ENCODE measurements at places on chromosomes 13 and 19.
A peak's percentile ranks its signal among the peaks of the same experiment; 100 is the strongest.

DNA sequence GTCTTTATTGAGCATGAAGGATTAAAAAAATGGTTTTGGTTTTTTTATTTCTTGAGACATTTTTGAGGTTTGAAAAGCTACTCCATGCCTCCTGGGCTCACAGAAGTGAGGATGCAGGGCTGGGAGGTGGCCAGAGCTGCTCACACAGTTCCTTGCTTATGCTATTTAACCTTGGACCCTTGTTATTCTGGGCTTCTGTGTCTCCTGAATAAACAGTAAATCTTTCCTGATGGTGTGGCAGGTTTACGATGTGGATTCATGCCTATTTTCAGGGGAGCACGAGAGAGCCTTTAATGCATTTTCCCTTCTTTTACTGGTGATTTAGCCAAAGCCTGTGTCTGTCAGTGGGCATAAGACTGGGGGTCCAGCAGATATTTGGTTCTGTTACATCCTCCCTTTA is 34.3 kb upstream of the PCDH8 start:
- no peak for DNase-seq

DNA sequence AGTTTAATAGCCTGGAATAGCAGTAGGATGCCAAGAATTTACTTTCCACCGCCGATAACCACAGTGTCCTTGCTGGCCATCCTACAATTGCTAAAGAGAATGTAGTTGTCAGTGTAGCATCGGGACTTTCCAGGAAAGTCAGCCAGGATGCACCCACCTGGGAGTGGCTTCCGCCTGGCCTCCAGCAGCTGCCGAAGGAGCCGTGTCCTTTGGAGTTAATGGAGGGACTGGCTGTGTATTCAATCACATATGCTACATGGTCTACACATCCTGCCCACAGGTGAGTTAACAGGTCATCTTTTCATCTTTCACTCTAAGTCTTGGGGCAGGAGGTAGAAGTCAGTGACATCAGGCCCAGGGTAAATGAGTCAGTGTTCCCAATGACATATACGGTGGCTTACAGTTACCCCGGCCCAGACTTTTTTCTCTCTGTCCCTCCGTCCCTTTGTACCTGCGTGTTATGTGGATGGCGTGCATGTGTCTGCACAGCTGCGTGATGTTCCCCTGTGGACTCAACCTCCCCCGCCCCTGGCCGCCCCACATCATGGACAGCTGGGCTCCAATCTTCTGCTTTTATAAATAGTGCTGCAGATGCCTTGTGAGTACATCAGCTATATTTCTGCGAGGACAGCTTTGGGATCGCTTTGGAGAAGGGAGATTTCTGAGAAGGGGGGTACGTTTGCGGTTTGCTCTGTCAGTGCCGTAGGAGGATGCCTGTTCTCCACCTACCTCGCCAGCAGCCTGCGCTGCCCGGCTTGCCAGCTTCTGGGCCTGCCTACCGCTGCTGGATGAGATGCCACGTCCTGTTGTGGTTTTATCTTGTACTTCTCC is 63.1 kb downstream of the ATP11A start:
- DNase-seq = peak; percentile 39

DNA sequence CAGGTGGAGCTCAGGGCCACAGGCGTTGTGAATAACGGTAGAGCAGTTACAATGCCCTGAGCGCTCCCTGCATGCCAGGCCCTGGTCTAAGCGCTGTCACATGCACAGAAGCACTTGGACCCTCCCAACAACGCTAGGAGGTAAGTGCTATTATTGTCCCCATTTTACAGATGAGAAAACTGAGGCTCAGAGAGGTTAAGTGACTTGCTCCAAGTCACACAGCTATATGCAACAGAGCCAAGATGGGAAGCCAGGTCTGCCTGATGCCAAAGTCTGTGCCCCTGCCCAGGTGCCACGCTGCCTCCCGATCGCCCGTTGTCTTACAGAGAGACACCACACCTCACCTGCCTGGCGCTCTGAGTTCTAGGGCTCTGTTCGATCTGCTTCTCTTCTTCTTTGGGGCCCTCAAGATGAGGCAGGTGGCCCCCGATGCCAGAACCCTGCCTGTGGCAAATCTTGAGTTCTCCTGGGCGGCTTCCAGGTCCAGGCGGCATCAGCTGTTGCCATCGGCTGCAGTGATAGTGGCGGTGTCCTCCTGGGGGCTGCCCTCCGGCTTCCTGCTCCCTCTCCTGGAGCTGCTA is 20.0 kb downstream of the YIPF2 start:
- no peak for DNase-seq

GRCh38 chr13:66617786-66618185 is 612.4 kb downstream of the PCDH9 start:
- DNase-seq = no peak

DNA sequence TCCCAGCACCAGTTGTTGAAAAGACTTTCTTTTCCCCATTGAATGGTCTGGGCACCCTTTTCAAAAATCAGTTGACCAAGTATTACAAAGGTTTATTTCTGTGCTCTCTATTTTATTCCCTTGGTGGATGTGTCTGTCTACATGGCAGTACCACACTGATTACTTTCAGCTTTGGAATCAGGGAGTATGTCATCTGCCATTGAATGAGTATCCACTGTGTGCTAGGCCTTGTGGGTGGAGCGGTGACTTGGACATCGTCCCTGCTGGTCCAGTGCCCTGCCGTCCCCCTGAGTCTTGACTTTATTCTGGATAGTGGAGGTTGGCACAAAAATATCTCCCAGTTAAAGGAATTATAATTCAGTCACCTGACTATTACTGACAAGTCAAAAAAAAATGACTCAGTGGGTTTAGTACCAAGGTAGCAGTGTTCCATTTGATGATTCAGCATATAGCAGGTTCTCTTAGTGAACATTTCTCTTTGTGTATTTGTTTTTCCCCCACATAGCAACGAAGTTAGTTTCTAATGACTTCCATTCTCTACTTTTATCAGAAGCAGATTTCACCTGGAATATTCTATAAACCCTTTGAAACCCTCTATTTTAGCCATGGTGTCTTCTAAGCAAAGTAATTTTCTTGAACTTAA is 3.9 kb downstream of the UPF3A start:
- no peak for DNase-seq

DNA sequence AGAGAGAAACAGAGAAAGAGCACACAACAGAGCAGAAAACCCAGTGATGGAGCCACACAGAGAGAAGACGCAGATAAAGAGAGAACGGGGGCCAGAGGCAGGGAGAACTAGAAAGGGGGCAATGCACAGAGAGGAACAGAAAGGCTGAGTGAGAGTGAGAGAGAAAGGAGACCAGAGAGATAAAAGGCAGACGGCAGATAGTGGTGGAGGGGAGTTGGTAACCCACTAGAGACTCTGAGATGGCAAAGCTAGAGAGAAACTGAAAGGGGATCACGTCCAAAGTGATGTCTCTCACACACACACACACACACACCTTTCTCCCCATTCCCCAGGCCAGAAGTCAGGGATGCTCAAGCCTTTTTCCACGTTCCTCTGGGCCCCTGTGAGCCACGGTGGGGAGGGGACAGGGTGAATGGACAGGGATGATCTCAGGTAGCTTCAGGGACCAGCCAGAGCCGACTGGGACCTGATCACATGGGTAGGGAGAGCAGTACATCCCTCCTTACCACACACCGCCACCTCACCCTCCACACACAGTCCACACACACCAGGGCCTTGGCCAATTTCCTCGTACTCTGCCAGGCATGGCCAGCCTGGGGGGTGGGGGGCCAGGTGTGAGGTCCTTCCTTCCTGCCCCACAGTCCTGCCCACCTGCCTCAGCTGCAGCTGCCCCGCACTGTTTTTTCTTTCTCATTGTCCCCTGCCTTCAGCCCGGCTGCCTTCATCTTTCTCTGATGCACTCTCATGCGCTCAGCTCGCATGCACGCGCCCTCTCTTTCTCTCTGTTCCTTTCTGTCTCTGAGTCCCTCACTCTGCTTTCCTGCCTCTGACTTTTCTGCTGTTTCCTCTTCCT is 22.5 kb upstream of the POU2F2 start:
- DNase-seq = no peak

DNA sequence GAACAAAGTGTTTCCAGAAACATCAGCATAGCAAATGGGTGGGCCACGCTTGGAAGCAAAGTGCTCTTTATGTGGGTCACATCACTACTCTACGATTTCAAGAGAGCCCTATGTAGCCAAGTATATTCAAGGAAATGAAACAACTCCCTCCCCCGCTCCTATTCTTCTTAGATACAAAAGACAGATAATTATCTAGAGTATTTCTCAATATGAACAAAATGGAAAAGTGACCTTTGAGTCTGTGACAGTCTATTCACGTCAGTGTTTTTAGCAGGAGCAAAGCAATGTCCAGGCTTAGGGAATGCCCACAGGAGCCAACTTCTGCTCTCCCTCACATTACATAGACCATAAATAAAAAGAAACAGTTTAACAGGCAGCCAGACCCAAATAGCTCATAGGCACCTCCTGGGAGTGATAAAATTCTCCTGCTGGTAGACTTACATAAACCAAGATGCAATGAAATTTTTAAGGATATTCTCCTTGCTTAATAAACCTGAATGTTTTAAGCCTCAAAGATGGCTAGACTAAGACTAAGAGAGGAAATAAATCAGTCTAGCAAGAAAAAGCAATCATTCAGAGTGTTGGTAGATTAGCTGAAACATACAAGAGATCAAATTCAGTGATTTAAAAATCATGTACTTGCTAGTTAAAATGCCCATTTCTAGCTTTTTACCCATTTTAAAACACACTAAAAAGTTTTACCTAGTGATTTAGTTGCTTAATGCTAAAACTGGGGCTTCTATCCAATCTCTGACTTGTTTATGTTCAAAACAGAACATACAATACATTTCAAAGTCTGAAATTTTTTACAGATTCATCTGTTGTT is 182.8 kb downstream of the RGCC start:
- DNase-seq = no peak

DNA sequence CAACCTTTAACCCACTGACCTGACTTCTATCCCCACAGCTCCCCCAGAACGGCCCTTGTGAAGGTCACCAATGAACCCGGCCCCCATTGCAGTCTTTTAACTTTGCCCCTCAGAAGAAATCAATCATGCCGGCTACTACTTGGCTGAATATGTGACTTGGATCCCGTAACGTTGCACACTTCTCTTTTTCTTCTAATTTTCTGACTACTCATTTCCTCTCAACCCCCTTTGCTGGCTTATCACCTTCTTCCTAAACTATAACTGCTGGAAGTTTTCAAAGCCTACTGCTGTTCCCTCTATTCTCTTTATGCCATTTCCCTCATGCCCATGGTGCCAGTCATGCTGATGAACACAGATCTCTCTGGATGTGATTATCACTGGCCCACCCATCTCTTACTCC is 367.6 kb downstream of the DNAJC15 start:
- no peak for DNase-seq

All from activated CD4-positive, alpha-beta T cell treated with anti-CD3 and anti-CD28 coated beads for 48 hours (primary cell).